Renal cortical epithelial cell (primary cell): ENCODE measurements at places on chromosomes 3 and 15. TPM values are rescaled to one million over a fixed set of nuclear protein-coding genes. Genes with fewer than 3 reads are reported as not detected.

- DNase-seq, result peak; percentile 94
These were observed 24.7 kb downstream of the LYSMD4 start for GRCh38 chr15:99708563-99708962.

DNA sequence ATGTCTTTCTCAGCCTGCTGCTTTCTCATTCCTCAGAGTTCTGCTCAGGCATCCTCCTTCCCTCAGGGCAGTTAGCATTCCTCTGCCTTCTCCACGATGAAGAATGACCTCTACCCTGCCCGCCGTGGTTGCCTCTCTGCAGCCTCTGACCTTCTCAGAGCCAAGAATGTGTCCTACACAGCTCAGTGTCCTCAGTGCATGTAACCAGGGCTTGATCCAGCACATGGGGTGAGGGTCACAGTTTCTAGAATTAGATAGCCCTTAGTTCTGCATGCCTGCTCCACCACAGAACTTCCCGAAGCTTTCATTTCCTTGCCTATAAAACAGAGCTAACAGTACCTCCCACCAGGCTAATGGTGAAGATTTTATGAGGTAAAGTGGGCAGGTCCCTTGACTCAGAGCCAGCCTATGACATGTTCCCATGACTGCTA, 182.1 kb downstream of the CLSTN2 start:
- DNase-seq, result peak; percentile 83

- peak; percentile 73 for DNase-seq
These were observed 10.7 kb upstream of the CNTN6 start for GRCh38 chr3:1082108-1082507.

GRCh38 chr15:48596841-48597240, 48.7 kb downstream of the FBN1 start:
- DNase-seq, result no peak

- DNase-seq, result no peak
These were observed 1.5 kb downstream of the DUSP7 start for GRCh38 chr3:52054661-52055511.

- no peak for DNase-seq
These were observed 409.8 kb downstream of the NTRK3 start for GRCh38 chr15:87846746-87847145.

- DNase-seq, result no peak
These were observed 143.6 kb downstream of the USP13 start for GRCh38 chr3:179796421-179796820.

GRCh38 chr3:44412365-44412764, 65.1 kb downstream of the ZNF445 start:
- DNase-seq, result no peak

DNA sequence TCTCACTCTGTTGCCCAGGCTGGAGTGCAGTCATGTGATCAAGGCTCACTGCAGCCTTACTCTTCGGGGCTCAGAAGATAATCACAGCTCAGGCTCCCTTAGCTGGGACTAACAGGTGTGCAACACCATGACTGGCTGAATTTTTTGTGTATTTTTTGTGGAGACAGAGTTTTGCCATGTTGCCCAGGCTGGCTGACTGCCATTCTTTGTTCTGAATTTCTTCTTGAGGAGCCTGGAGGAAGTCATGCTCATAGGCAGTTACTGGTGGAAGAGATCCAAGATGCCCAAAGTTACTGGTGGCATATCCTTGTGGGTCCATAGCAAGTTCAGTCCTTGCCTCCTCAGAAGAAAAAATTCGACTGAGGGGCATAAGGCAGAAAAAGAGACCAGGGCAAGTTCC, 16.6 kb upstream of the UBP1 start:
- DNase-seq, result no peak

GRCh38 chr3:29751647-29752314, 470.9 kb downstream of the RBMS3 start:
- DNase-seq, result no peak

DNA sequence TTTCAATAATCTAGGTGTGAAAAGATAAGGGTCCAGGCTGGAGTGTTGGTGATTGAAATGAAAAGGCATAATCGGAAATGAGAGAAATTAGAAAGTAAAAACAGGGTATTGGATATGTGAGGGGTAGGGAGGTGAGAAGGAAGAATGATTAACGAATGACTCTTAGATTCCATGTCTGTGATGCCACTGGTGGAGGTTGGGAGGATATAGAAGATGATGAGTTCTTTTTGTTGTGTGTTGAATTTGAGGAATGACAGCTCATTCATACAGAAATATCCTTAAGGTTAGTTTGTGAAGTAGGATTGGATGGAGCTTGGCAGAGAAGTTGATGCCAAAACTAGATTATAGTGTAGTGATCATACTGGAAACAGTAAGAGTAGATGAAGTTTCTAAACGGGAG, 72.2 kb upstream of the CCNL1 start:
- DNase-seq, result no peak

DNA sequence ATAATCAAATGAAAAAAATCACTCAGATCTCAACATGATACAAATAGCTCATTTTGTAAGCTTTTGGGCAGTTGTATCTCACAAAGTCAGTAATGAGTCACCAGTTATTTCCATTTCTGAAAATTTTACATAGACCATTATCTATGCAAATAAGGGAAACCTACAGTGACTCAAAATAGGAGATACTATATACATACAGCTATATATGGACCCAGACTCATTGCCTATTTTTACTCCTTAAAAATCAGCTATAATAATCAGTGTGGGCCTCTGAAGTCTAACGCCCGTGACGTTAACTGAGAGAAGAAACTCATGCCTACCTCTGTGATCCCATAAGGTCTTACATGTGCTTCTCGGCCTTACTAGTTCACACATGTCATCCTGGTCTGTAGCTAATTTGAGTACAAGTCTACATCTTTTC, 31.6 kb downstream of the LRIG1 start:
- DNase-seq, result no peak

DNA sequence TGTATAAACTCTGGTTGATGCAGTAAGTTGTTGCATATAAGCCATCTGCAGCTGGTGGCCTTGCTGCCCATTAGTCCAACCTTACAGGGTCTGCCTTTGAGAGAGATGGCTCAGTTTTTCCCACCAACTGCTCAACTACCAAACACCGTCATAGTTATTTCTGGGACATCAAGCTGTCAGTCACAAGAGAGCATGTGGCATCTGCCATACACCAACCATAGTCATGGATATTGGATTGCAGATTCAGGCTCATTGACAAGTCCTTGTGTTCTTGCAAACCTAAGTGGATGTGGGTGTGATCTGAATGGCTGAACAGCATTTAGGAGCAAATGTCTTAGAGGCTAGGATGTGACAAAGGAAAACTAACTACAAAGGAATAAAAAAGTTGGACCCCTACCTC, 137.6 kb downstream of the ADAMTS17 start:
- no peak for DNase-seq

GRCh38 chr3:162096874-162097273, 600.3 kb downstream of the OTOL1 start:
- DNase-seq, result peak; percentile 5

- no peak for DNase-seq
These were observed 218.2 kb downstream of the STXBP5L start for GRCh38 chr3:121126033-121126706.

GRCh38 chr15:68797191-68797590, 23.5 kb downstream of the ANP32A start:
- DNase-seq, result peak; percentile 74

GRCh38 chr3:71152892-71153265, 430.6 kb downstream of the FOXP1 start:
- DNase-seq, result no peak

- peak; percentile 26 for DNase-seq
These were observed 126.6 kb downstream of the SRGAP3 start for GRCh38 chr3:9122732-9123364.

DNA sequence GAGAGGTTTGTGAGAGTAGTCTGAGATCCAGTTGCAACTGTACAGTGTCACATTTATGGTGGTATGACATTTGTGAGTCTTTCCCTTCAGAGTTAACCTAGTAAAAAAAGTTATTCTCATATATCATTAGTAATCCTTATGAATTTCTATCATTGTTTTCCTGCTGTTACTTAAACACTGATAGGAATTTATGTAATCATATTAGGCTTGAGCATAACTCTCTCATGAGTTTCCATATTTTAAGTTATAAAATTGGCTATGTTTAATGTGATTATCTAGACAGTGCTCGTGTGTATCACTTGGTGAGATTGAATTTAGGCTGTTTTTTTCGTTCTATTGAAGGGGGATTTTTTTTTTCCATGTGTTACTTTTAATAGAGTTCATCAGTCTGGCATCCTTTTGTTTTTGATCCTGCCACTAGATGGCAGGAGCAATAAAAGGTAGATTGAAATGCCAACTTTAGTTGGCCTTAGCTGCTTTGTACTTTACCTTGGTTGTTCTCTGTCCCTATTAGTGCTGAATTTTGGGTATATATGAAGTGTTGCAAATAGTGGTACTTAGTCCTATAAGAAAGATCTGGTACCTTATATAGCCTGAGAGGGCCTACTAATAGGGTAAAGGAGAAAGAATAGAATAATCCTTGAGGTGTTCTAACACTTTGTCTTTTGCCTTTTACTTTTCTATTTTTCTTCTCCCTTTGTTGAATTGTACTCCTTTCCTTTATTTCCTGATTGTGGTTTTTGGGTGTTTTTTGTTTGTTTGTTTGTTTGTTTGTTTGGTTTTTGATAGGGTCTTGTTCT, 17.9 kb downstream of the STT3B start:
- DNase-seq, result peak; percentile 42

GRCh38 chr15:55241891-55242290, 45.1 kb upstream of the RSL24D1 start:
- no peak for DNase-seq

GRCh38 chr3:29384640-29385039, 103.8 kb downstream of the RBMS3 start:
- peak; percentile 38 for DNase-seq

Gene GOLGA6L22
- total RNA-seq, result not detected in 2 replicates

Gene RTP2
- total RNA-seq, result 0.35 TPM in 1 of 2 replicates, not detected in the other

Gene DPPA2
- total RNA-seq, result 0.35 TPM in 1 of 2 replicates, not detected in the other

Gene CTDSPL
- 29.2 and 43.4 TPM in 2 replicates for total RNA-seq

Gene PTPN9
- total RNA-seq, result 28.5 and 37.0 TPM in 2 replicates

Gene OSBPL10
- 17.0 and 78.3 TPM in 2 replicates for total RNA-seq

Gene TRPC1
- total RNA-seq, result 34.4 and 46.7 TPM in 2 replicates

Gene PLS1
- total RNA-seq, result 57.0 and 83.5 TPM in 2 replicates
